GM12892 (cell line): ENCODE measurements at places on chromosomes 7 and 10.
A peak's percentile ranks its signal among the peaks of the same experiment; 100 is the strongest.

GRCh38 chr10:8069108-8069507 lies 14.6 kb downstream of the GATA3 start:
- no peak for DNase-seq

DNA sequence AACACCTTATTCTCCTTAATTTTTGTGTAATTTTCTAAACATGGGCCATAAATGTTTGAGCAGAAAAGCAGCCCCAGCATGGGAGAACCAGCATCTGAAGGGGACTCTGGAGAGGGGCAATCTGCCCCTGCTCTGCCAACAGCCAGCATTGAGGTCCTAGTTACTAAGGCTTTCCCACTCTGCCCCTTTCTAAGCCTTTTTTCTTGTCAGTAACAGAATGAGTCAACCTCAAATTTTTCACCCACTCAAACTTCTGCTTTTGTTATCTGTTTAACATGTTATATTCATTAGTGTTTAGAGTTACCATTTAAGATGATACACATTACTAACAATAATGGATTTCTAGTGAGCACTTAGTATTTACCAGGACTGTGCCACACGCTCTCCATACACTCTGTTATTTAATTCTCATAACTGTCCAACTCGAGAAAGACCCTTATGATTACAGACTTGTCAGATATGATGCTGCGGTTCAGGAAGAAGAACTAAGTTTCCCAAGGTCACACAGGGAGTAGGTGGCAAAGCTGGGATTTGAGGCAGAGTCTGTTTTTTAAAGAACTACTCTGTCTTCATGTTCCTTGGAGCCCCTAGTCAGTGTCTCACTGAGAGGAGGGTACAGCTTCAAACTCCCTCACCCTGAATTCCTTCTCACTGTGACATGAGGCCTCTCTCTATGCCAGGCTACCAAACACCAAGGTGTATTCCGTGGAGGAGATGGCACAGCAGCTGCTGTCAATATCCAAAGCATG lies 19.9 kb upstream of the GPAM start:
- DNase-seq: no peak

DNA sequence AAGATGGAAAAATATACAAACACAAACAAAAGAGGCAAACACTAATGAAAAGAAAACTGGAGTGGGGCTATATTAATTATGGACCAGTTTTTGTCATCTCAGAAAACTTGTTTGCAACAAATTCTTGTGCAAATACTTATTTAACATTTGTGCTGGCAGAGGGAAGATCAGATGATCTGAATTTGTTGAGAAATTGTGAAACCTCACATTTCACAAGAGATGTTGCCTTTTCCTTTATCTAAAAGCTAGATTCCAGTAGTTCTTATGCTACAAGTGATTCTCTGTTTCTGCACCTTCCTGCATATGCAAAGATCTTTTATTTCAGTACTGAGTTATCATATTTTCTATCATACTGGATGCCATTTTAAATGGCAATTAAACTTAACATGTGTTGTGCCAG lies 320.7 kb downstream of the SUGCT start:
- no peak for DNase-seq

DNA sequence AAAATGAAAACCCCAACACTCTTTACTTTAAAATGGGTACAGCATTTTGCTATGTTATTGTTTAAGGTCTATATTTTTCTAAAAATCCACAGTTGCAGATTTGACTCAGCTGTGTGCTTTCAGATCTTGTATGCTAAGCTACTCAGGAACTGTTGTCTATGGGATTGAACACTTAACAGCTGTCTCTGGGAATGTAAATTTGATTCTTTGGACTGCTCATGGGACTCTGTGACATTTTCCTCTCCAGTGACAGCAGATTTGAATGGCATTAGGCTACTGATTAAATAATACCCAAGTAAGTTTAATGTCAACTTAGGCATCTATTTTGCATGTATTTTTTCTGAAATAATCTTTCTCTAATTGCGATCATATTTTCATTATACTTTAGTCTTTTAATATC lies 1.7 kb upstream of the CD36 start:
- DNase-seq: no peak

- DNase-seq: no peak
Observed at GRCh38 chr10:67072654-67073053, 146.8 kb downstream of the LRRTM3 start.

DNA sequence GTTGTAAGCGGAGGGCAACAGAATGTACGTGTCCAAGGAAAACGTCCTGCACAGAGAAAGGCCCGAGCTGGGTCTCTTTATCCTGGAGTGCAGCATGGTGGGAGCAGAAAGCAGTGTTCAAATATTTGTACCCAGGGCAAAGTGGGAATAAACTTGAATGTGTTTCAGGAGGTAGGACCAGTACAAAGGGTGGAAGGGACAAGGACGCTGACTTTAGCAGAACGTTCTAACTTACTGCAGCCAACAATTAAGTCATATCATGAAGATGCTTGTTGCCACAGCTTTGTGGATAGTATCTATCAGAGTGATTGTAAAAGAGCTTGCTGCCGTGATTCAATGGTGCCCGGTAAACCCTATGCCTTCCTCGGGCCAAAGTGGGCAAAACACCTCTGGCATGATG lies 30.5 kb upstream of the ZC3HAV1L start:
- DNase-seq: no peak

DNA sequence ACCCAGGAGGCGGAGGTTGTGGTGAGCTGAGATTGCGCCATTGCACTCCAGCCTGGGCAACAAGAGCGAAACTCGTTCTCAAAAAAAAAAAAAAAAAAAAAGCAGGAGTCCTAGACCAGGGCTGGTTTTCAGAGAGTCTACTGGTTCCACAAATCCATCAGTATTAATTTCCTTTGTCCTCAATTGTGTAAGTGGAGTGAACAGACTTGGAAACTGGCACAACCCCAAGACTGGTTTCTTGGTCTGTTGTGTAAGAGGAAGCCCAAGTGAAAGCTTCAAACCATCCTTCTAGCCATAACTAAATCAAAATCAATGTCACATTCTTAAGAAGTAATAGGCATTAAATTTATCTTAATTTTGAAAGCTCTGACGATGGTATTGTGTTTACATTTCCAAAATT lies 213.6 kb downstream of the DGKI start:
- no peak for DNase-seq

GRCh38 chr7:47763063-47763974 lies 181.4 kb upstream of the TNS3 start:
- no peak for DNase-seq

DNA sequence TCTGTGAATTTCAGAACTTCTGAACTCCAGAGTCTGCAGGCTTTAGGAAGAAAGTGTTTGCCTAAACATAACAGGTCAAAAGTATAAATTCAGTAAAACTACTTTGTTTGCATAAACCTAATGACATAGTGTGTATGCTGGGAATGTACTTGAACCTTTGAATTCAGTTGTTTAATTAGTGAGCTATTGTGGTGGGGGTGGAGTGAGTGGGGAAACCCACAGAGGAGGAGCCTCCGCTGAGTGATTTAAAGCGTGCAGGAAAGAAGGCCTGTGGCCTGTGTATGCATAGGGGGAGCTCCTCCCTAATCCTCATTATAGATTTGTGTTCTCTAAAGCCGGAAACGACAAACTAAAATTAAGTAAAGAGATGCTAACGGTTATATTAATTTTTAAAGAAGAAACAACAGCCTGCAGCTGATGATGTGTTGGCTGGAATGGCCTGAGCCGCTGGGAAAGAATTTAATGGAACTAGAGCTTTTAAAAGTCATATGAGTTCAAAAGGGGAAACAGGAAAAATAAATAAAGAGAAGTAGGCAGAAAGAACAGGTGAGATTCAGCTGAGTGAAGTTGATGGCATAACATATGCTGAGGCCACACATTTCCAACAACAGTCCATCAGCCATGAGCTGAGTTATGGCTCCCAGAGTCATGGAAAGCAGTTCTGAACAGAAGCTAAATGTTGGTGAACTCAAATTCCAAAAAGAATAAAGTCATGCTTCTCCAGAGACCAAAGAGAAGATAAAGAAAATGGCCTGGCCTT lies 595.0 kb downstream of the GRM8 start:
- no peak for DNase-seq

GRCh38 chr7:47291461-47292081 lies 290.3 kb downstream of the TNS3 start:
- no peak for DNase-seq

DNA sequence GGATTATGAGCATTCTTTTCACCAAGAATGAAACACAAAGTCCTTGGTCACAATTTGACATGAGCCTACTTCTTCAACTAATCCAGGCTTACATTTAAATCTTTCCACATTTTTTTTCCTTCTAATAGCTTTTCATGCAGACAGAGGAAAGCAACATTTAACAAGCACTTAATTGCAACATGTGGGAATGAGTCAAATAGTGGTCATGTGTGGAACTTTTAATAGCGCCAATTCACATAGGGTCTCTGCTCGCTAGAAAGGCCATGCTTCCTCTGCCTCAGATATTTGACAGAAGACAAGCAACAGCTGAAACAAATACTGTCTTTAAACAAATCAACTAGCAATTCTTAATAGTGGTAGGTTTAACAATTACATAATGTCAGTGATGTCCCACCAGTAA lies 285.9 kb upstream of the ETV1 start:
- no peak for DNase-seq

- DNase-seq: no peak
Observed at GRCh38 chr7:139422126-139422525, 61.3 kb downstream of the KLRG2 start.

DNA sequence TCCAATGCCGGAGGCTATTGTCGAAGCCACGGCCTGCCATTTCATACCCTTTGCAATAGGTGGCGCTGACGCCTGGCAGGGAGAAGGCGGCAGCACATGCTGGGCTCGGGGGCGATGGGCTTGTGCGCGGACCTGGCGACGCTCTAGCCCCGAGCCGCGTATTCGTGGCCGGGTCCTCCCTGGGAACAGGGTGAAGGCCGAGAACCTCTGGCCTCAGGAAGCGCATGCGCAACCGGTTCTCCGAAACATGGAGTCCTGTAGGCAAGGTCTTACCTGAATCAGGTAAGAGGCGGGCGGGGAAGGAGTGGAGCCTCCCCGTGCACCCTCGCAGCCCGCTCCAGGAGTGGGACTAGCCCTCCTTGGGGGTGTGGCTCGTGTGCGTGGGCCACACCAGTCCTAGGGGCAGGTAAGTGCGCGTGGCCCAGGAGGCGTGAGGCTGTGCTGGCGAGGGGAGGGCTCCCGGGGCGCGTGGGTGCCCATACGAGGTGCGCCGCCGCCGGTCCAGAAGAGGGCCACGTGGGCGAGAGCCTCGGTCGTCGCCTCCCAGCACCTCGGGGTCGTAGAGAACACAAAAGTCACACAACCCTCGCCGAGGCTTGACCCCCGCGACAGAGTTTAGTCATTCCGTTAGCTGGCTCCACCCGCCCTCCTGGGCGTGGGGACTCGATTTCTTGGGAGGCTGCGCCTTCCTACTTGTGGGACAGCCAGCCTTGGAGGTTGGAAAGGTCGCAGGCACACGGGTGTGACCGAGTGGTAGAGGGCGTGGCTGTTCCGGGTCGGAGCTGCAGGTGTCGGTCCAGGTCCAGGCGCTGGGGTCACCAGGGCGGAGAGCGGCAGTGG lies 5.6 kb upstream of the MEST start:
- DNase-seq: peak; percentile 41

GRCh38 chr10:65415318-65415717 lies 1510.5 kb upstream of the LRRTM3 start:
- no peak for DNase-seq

DNA sequence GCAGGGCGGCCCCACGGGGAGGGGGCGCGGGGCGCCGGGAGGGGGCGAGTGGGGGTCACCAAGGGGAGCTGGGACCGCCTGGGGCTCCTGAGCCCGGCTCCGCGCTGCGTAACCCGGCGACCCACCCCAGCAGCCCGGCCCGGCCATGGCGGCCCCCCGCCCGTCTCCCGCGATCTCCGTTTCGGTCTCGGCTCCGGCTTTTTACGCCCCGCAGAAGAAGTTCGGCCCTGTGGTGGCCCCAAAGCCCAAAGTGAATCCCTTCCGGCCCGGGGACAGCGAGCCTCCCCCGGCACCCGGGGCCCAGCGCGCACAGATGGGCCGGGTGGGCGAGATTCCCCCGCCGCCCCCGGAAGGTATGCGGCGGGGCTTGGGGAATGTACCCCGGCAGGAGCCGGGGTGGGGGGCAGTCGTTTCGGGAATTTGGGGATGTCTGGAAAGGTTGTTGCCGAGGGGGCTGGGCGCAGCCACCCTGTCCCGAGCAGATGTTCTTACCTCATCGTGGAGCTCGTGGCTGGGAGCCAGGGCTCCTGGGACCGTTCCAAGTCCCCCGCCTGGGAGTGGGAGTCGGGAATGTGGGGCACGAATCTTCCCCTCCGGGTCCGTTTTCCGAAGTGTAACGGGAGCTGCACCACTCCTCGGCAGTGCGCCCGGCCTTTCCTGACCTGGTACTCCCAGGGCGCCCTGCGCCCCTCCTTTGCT lies 431 bp downstream of the ZYX start:
- DNase-seq: no peak

DNA sequence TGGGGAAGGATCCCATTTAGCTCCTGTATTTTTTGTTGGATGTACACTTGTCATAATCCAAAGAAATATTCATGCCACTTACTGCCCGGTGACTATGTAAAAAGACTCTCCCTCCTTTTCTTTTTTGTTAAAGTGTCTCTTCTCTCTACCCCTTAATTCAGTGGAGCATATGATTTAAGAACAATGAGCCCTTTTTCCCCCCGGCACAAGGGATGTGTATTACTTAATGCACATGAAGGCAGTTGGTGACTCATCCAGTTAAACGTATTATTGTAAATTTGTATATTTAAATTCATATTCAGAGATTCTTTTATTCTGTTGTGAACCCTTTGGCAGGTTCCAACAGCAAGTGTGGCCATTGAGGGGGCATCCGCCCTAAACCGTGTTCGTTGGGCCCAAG lies 241.9 kb downstream of the SLC25A13 start:
- no peak for DNase-seq

- no peak for DNase-seq
Observed at GRCh38 chr7:157586426-157586955, 249.7 kb downstream of the DNAJB6 start.

DNA sequence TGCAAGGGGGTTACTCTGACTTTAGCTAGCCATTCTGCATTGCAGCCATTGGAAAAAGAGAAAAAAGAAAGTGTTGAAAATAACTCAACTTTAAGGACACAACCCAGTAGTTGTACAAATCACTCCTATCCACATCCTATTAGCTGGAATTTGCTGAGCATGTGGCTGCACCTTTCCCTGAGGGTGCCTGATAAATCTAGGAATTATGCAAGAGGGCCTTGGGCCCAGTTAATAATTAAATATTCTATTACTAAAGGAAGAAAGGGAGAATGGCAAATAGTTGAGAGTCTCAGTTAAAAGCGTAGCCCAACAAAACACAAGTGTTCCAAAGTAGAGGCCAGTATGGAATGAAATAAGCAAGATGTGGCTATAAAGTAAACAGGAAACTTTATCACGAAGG lies 200.9 kb upstream of the CNTNAP2 start:
- no peak for DNase-seq
